ENCODE measurements at places on chromosomes 1 and 21.
A peak's percentile ranks its signal among the peaks of the same experiment; 100 is the strongest.

DNA sequence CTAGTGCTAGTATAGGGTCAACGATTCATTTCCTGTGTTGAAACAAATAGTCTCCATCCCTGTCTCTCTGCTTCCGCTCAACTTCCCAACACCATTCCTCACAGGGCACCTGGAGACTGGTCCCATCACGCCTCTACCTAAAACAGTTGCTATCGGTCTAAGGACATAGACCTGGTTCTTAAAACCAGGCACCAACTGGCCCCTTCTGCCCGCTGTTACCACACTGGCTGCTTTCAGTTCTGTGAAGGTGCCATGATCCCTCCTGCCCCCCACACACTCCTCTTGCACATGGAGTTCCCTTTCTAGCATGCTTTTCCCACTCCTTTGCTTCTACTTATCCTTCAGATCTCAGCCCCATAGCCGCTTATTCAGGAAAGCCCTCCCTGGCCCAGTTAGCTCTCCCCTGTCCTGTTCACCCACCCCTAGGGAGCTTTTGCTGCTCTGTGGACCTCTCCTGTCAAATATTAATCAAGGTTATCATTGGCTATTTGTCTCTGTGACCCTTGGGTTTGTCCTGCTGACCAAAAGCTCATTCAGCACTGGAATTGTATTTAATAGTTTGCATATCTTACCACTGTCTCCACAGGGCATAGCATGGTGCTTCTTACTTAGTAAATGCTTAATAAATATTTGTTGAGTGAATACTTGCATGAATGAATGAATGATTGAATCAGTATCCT is 11.9 kb upstream of the KPRP start:
- DNase-seq: no peak

DNA sequence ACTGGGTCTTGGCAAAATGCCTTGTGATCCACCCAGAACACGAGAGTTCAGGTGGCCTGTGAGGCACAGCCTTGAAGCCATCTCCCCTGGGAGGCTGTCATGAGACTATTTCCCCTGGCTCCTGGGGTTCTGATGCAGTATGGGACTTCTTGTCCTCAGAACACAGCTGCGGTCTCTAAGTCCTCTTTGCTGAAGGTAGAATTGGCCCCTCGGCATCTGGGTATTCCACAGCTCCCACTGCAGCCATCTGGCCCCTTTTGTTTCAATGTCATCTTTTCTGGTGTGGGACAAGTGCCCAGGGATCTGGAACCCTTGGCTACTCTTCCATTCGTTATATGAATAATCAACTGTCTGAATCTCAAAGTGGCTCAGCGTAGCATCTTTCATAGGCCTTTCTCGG is 17.0 kb upstream of the LY9 start:
- DNase-seq: no peak

DNA sequence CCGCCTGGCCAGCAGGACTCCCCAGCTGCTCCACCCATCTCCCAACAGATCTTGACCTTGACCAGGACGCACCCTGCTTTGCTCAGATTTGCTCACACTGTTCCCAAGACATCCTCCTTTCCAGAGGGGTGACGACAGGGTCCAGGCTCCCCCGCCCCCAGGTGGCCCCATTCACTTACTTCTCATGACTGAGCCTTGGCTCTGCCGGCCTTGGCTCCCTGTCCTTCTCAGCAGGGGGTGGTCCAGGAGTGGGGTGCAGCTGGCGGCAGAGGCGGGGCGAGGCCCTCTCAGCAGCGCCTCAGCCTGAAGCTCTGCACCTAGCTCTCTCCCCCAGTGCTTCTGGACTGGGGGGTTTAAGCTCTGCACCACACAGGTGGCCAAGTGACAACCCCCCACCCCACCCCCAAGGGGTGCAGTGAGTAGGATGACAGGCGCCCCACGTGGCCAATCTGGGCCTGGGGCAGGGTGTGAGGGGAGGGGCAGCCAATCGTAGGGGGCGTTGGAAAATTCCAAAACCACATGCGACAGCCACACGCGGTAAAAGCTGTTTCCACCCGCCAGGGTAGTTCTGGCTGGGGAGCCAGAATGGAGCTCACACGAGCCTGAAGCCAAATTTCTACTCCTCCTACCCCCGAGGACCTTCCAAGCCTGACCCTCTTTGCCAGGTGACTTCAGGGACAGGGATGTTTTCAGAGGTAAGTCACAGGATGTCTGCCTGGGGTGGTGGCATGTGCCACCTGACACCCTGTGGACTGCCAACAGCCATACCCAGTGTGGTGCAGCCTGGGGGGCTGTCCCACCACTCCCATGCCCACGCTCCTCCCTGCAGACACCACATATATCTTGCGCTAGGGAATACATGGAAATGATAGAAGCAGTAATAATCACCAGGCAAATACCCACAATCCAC is 5.6 kb downstream of the RORC start:
- peak; percentile 60 for DNase-seq

DNA sequence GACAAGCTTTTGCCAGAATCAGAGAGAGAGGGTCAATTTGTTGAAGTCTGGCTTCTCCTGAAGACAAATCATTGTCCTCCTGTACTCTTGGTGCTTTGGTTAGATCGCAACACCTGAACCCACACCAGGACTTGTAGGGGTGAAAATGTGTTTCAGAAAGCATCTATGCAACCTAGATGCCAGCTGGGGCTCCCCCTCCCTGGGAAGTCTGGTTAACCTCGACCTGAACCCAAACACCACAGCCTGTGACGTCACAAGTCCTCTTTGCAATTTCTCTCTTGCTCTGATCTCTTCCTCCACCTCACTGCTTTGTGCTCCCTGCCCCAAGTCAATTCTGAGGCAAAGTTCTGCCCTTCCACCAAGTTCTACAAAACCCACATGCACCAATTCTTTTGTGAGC is 42.8 kb upstream of the USP24 start:
- no peak for DNase-seq

- DNase-seq: no peak
Measured at GRCh38 chr1:242754926-242755325, 230.4 kb upstream of the PLD5 start.

DNA sequence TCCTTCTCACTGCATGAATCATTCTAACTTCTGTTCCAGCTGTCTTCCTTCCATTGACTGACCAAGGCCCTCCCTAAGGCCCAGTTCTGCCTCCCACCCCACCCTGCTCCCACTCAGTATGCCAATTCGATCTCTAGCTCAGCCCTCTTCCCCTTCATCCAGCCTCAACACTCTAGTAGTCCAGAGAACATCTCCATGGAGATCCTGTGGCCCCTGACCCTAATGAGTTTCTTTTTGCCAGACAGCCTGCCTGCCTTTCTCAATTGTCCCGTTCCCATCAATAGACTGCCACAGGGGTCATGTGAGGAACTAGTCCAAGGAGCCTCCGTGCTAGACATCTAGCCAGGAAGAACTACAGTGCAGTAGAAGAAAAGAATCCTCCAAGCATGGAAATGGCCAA is 26.4 kb downstream of the RRAGC start:
- no peak for DNase-seq

- no peak for DNase-seq
Measured at GRCh38 chr1:152972196-152972886, 1.9 kb downstream of the SPRR4 start.

- no peak for DNase-seq
Measured at GRCh38 chr1:247638011-247638410, 32.6 kb downstream of the OR2G3 start.

GRCh38 chr1:903305-903704 is 20.4 kb upstream of the SAMD11 start:
- DNase-seq: no peak

DNA sequence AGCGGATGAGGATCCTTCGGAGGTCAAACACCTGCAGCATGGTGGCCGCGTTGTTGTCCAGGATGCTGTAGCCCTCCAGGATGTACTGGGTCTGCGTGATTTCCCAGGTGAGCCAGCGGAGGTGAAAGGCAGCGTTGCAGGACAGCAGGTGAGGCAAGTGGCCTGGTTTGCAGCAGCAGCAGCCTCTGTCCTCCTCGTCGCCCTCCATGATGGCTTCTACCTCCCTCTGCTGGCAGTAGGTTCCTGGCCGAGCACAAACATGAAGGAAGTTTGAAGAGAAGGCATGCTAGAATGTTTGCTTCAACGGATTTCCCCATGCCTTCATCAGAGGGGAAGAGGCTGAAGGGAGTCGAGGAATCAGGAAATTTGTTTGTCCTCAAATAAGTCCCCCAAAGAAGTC is 74.7 kb downstream of the NTPCR start:
- no peak for DNase-seq

- no peak for DNase-seq
Measured at GRCh38 chr1:229562686-229563085, 4.2 kb upstream of the ABCB10 start.

GRCh38 chr1:17084787-17085186 is 31.0 kb upstream of the SDHB start:
- DNase-seq: no peak

DNA sequence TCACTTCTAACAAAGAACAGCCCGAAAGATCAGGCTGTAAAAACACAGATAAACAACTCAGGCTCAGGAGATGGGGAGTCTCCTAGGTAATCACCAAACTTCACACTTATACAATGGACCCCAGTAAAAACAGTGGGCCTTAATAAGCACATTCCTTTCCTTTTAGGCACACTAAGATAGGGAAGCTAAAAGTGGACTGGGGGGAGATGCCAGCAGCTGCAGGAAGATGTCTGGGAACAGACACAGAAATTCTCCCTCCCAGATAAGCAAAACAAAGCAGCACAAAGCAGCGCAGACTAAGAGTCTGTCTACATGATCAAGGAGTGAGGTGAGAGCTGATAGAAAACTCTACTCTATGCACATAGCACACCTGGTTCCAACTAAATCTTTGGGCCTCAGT is 29.0 kb upstream of the CTBS start:
- no peak for DNase-seq

- no peak for DNase-seq
Measured at GRCh38 chr21:31666445-31667010, 7.0 kb downstream of the SOD1 start.

GRCh38 chr1:57319165-57319564 is 104.7 kb downstream of the DAB1 start:
- DNase-seq: no peak

DNA sequence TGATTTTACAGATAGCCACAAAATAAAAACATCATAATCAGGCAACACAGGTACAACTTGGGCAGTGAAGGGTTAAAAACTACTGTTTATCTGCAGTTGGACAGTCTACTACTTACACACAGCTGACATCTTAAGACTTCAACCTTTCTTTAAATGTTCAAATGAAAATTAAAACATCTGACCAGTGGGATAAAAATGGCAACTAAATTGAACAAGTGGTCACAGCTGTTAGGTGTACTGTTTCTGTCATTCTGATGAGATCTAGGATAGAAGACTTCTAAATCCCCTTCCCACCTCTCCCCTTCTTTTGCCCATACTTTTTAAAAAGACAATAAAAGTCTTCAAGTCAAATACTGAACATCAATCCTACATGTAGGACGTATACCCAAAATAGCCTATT is 56.2 kb downstream of the ENAH start:
- DNase-seq: no peak

DNA sequence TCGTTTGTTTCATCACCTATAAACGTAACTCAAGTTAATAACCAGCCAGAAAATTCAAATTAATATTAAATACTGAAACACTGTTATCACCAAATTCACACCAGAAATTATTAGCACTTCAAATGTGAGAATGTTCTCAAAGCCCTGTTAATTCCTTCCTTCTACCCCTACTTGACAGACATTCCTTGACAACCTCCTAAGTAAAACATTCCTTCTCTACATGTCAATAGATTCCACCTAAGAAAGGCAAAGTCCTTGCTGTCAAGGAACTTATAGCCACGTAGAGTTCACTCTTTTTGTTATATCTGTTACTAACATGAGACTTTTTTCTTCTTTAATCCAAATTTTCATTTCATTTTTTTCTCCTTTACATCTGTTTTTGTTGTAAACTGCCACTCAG is 441.5 kb downstream of the SMYD3 start:
- DNase-seq: no peak

- no peak for DNase-seq
Measured at GRCh38 chr1:91550961-91551360, 50.3 kb downstream of the CDC7 start.

GRCh38 chr1:31482482-31483011 is 69.5 kb downstream of the SERINC2 start:
- no peak for DNase-seq

GRCh38 chr1:25096307-25097150 is 135.8 kb downstream of the SYF2 start:
- DNase-seq: no peak
